Upper lobe of right lung (tissue), 1 donor: ENCODE measurements at places on chromosomes 3 and 15. TPM values are rescaled to one million over a fixed set of nuclear protein-coding genes. Genes with fewer than 3 reads are reported as not detected.

SEMA6D gene
- 8.0 TPM for total RNA-seq

LRRC2 gene
- total RNA-seq = 2.9 TPM

PDZRN3 gene
- total RNA-seq = 23.9 TPM

COLQ gene
- 1.1 TPM for total RNA-seq

SLC28A2 gene
- 0.35 TPM for total RNA-seq

SPSB4 gene
- 1.2 TPM for total RNA-seq

HRG gene
- total RNA-seq = not detected

PARP3 gene
- 20.9 TPM for total RNA-seq

OR5K2 gene
- total RNA-seq = not detected

NIT2 gene
- 31.1 TPM for total RNA-seq

TIMP4 gene
- 6.9 TPM for total RNA-seq

ADCY5 gene
- total RNA-seq = 4.0 TPM

SEC62 gene
- total RNA-seq = 157 TPM

GASK1A gene
- 3.9 TPM for total RNA-seq

ARL14 gene
- total RNA-seq = not detected

LEKR1 gene
- total RNA-seq = 2.1 TPM

A4GNT gene
- not detected for total RNA-seq

STRA6 gene
- not detected for total RNA-seq

TRIM42 gene
- not detected for total RNA-seq

KCNH8 gene
- total RNA-seq = 0.41 TPM

ACKR2 gene
- 5.2 TPM for total RNA-seq

MYLK gene
- 248 TPM for total RNA-seq

VGLL3 gene
- 61.5 TPM for total RNA-seq

CRYBG3 gene
- total RNA-seq = 25.5 TPM

EMC7 gene
- total RNA-seq = 66.8 TPM

CCDC54 gene
- total RNA-seq = not detected

GPR149 gene
- not detected for total RNA-seq

FILIP1L gene
- total RNA-seq = 43.2 TPM

PPP1R14D gene
- total RNA-seq = 1.3 TPM

PSMA4 gene
- total RNA-seq = 112 TPM

GPR87 gene
- 0.67 TPM for total RNA-seq

ZNF385D gene
- total RNA-seq = 9.4 TPM

ATP6V1A gene
- total RNA-seq = 102 TPM

TBC1D21 gene
- total RNA-seq = not detected

MUSTN1 gene
- 5.4 TPM for total RNA-seq

RYR3 gene
- 0.61 TPM for total RNA-seq

CLK3 gene
- total RNA-seq = 72.9 TPM

SLC51B gene
- 3.8 TPM for total RNA-seq

TF gene
- 1.3 TPM for total RNA-seq

DNAH1 gene
- 11.2 TPM for total RNA-seq

MOBP gene
- not detected for total RNA-seq

CLRN1 gene
- not detected for total RNA-seq

CCR2 gene
- 17.8 TPM for total RNA-seq

VGLL4 gene
- total RNA-seq = 57.5 TPM

ACOX2 gene
- 20.1 TPM for total RNA-seq

SV2B gene
- total RNA-seq = 0.87 TPM

VEPH1 gene
- total RNA-seq = 139 TPM

MAP1A gene
- 2.3 TPM for total RNA-seq
